ENCODE measurements at places on chromosomes 5 and 9. TPM values are rescaled to one million over a fixed set of nuclear protein-coding genes. Genes with fewer than 3 reads are reported as not detected.

DNA sequence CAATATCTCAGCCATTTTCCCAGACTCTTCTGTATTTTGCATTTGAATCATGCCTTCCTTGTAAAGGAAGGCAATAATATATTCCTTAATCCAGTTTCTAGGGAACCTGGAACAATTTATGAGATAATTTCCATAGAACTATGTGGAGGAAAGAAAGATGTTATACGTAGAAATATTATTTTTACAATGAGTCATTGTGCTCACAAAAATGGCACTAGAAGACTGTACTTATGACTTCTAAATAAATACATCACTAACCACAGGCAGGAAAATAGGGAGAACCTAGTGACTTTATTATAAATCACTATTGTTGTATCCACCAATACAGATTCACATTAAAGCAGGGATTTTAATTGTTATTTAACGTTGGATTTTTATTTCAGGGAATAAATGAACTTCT is 87.6 kb downstream of the FBXO38 start:
- DNase-seq = no peak

The NOTCH1 gene
- 35.4 TPM for total RNA-seq

The ENG gene
- 46.8 TPM for total RNA-seq

- no peak for DNase-seq
Observed at GRCh38 chr9:118529624-118530214, 825.5 kb downstream of the TLR4 start.

The SCGB3A1 gene
- total RNA-seq = 8.1 TPM

- DNase-seq = no peak
Observed at GRCh38 chr9:78590068-78590467, 293.1 kb downstream of the PSAT1 start.

GRCh38 chr9:135909371-135909770 is 2.0 kb upstream of the CAMSAP1 start:
- DNase-seq = no peak

The FOXD4L3 gene
- not detected for total RNA-seq

- DNase-seq = no peak
Observed at GRCh38 chr5:98168871-98169270, 604.6 kb upstream of the RGMB start.

DNA sequence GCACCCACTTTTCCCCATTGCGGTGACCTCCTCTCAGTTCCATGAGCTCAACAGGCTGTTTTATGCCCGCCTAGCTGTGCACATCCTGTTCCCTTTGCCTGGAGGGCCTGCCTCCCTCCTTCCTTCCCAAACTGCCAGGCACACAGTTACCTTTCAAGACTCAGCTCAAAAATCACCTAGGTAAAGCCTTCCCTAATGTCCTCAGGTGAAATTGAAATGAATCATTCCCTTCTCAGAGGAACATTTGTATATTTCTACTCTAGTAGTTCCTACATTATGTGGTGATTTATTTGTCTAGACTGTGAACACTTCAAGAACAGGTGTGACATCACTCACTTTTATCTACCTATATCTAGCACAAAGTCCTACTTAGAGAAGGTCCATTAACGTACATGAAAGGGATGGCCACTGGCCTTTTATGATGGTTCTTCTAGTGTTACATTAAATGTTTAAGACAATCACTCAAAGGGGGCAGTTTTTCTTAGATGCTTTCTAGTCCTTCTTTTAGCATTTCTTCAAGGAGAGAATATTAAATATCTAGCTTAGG is 103.5 kb upstream of the EQTN start:
- DNase-seq = no peak

The TAF11L12 gene
- not detected for total RNA-seq

The GRIA1 gene
- 0.89 TPM for total RNA-seq

Data from thyroid gland (tissue), 4 donors.